ENCODE measurements at places on chromosomes 1 and 21.

GRCh38 chr1:29171089-29171488 lies 10.6 kb downstream of the SRSF4 start:
- no peak for DNase-seq

DNA sequence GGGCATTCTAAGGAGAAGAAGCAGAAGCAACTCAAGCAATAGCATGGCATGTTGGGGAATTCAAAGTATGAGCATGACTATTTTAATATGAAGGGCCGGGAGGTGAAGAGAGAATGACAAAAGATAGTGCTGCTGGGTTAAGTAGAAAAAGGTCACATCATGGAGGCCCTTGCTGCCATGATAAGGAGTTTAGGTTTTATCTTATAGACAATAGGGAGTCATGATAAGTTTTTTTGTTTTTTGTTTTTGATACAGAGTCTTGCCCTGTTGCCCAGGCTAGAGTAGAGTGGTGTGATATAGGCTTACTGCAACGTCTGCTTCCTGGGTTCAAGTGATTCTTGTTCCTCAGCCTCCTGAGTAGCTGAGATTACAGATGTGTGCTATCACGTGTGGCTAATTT lies 3.1 kb downstream of the BNIPL start:
- DNase-seq = no peak

GRCh38 chr1:217311766-217312165 lies 319.1 kb downstream of the GPATCH2 start:
- no peak for DNase-seq

DNA sequence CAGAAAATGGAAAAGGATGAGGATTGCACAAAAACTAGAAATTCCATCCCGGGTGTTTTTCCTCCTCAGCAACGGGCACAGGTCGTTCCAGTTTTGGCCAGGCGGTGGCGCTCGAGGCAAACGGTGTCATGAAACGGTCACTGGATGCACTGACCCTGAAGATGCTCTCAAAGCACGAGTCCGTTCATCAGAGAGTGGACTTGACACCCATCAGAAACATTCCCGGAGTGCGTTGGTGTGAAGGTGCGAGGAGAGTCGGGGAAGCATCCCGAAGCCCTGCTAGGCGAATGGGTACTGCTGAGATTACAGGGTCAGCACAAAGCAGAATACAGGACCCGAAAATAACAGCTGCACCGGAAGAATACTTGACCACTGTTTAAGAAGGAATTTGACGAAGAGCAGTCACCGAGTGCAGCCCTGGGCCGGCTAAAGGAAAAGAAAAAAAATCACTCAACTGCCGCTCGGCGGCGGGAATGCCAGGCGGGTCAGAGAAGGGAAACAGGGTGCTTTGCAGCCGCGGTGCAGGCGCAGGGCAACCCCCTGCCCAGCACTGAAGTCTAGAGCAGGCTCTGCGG lies 71.7 kb upstream of the ETS2 start:
- DNase-seq = peak; percentile 82

DNA sequence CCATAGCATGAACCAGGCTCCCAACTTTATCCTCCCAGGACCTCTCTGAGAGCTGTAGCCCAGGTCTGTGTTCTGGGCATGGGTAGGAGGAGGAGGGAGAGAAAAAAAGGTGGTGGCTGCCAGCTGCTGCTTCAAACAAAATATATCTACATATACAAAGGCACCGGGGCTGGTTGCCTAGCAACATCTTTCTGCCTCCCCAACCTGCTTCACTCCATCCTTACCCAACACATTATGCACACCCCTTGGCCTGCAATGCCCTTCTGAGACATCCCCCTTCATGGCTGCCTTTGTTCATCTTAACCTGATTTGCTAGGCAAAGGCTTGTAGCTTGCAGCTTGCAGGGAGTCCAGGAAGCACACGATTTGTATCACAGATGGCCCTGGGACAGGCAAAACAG lies 27.2 kb upstream of the ATP1A1 start:
- no peak for DNase-seq

DNA sequence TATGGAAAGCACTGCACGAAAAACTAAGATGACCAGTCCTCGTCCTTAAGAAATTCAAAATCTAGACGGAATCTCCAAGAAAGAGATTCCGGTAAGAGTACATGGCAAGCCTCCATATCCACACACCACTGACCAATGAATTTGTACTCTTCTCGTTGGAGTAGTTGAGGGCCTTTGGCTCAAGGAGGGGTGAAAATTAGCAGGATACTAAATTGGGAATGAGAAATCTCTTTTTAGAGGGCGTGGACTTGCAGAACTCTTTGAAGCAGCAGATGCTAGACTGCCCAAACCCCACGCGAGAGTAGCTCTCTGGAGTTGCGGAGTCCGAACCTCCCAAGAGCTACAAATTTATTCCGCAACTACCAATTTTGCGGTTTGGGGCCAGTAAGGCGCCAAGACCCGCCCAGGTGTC lies 872 bp upstream of the PPP2R5A start:
- peak; percentile 29 for DNase-seq

DNA sequence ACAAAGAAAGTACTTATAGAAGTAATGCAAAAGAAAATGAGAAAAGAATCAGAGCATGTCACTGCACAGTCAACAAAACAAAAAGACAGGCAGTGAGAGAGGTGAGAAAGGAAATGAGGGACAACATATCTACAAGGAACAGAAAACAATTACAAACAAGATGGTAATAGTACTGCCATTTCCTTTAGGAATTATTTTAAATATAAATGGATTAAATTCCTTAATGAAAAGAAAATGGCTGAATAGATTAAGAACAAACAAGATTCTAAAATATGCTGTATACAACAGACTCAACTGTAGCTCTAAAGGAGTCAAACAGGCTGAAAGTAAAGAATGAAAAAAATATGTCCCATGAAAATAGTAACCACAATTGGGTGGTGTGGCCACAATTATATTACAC lies 22.1 kb upstream of the ZNF124 start:
- no peak for DNase-seq

DNA sequence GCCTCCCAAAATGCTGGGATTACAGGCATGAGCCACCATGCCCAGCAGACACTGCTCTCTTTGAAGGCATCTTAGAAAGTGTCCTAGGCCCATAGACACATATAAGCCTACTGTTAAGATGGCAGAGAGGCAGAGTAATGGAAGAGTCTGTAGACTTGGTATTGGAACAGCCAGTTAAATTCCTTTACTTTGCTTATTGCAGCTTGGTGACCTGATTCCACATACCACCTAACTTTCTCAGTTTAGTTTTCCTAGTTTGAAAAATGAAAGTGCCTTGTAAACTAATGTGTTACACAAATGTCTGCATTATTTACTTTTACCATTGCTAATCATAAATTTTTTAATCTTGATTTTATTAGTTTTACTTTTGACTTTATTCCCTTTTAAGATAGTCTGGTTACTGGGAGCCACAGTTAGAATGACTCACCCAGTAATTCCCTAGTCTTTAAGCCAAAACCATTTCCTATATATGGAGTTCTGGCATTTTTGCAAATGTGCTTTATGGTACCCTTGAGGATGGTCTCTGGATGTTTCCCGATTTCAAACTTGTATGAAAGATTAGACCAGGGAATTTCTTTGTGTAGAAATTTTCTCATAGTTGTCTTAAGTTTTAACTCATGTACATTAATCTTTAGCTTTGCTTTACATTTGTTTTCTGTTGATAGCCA lies 6.4 kb downstream of the SMAP2 start:
- peak; percentile 48 for DNase-seq

Data from AG08395 (cell line).